Nephron progenitor cell (in vitro differentiated cells): ENCODE measurements at places on chromosomes 2 and 18.
A peak's percentile ranks its signal among the peaks of the same experiment; 100 is the strongest.

GRCh38 chr2:113920996-113921395, 31.1 kb downstream of the ACTR3 start:
- H3K4me1 ChIP-seq = no peaks in the 10 kb centered on the region
- H3K36me3 ChIP-seq = peaks cover 21% of the 10 kb centered on the region
- H3K27ac ChIP-seq = no peak overlapping the region
- no peak overlapping the region for H3K4me3 ChIP-seq
- no peak for DNase-seq

DNA sequence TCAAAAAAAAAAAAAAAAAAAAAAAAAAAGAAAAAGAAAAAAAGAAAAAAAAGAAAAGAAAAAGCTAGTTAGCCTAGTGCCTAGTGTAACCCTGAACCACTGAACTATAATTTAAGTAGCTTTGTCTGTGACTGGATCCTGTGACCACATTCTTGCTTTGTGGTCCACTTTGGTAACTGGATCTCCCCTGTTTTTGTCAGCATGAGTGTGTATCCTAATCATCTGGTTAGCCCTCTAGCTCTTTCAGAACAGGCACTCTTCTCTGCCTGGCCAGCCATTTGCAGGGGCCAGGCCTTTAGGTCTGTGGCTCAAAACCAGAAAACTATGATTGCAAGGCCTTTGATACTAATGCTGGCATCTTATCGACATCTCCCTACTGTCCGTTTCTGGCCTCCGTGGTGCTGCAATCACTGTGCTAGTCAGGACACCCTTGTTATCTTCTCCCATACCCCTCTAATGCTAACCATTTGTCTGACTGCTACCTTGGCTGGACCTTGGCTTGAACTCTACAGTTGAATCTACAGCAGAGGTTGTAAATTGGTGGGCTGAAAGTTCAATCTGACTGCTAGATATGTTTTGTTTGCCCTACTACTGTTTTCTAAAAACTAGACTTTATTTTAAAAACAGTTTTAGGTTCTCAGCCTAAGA, 40.5 kb downstream of the RBKS start:
- H3K4me1 ChIP-seq = no peaks in the 10 kb centered on the region
- DNase-seq = no peak
- H3K27me3 ChIP-seq = peaks cover 4% of the 10 kb centered on the region
- no peak overlapping the region for H3K4me3 ChIP-seq
- no peak overlapping the region for H3K27ac ChIP-seq
- H3K36me3 ChIP-seq = no peaks in the 10 kb centered on the region

- no peak overlapping the region for H3K4me3 ChIP-seq
- no peak overlapping the region for H3K27ac ChIP-seq
- peaks cover 12% of the 10 kb centered on the region for H3K36me3 ChIP-seq
- no peak for DNase-seq
- no peaks in the 10 kb centered on the region for H3K27me3 ChIP-seq
- peaks cover 16% of the 10 kb centered on the region for H3K4me1 ChIP-seq
Observed at GRCh38 chr18:46268671-46269070, 164.5 kb downstream of the HAUS1 start.

GRCh38 chr2:150011161-150011730, 423.7 kb upstream of the MMADHC start:
- H3K27ac ChIP-seq = no peak overlapping the region
- DNase-seq = no peak
- no peak overlapping the region for H3K4me3 ChIP-seq

GRCh38 chr2:234978466-234979203, 26.8 kb downstream of the SH3BP4 start:
- H3K4me3 ChIP-seq = no peak overlapping the region
- no peak for DNase-seq
- peaks cover 75% of the 10 kb centered on the region for H3K4me1 ChIP-seq

- no peak overlapping the region for H3K4me3 ChIP-seq
- no peaks in the 10 kb centered on the region for H3K27me3 ChIP-seq
- H3K27ac ChIP-seq = no peak overlapping the region
Observed at GRCh38 chr2:46117379-46117778, 179.8 kb upstream of the EPAS1 start.

- H3K4me1 ChIP-seq = peaks cover 85% of the 10 kb centered on the region
- no peak for DNase-seq
- peaks cover 38% of the 10 kb centered on the region for H3K36me3 ChIP-seq
- H3K27ac ChIP-seq = peak overlapping the region; percentile 93
Observed at GRCh38 chr2:216110620-216111019, 1.5 kb downstream of the XRCC5 start.

GRCh38 chr2:128486640-128487375, 168.1 kb upstream of the HS6ST1 start:
- no peak overlapping the region for H3K27ac ChIP-seq
- H3K27me3 ChIP-seq = peaks cover 28% of the 10 kb centered on the region
- H3K4me3 ChIP-seq = no peak overlapping the region
- H3K4me1 ChIP-seq = peaks cover 32% of the 10 kb centered on the region
